ENCODE measurements at places on chromosomes 12 and 14.
A peak's percentile ranks its signal among the peaks of the same experiment; 100 is the strongest.

GRCh38 chr14:75280831-75281653 is 2.4 kb downstream of the FOS start:
- no peak for DNase-seq

- peak; percentile 75 for DNase-seq
These were observed 31.3 kb upstream of the SMUG1 start for GRCh38 chr12:54220092-54220557.

- no peak for DNase-seq
These were observed 909.6 kb downstream of the VRK1 start for GRCh38 chr14:97706819-97707218.

- DNase-seq, result no peak
These were observed 144.3 kb downstream of the MED13L start for GRCh38 chr12:116133149-116133548.

DNA sequence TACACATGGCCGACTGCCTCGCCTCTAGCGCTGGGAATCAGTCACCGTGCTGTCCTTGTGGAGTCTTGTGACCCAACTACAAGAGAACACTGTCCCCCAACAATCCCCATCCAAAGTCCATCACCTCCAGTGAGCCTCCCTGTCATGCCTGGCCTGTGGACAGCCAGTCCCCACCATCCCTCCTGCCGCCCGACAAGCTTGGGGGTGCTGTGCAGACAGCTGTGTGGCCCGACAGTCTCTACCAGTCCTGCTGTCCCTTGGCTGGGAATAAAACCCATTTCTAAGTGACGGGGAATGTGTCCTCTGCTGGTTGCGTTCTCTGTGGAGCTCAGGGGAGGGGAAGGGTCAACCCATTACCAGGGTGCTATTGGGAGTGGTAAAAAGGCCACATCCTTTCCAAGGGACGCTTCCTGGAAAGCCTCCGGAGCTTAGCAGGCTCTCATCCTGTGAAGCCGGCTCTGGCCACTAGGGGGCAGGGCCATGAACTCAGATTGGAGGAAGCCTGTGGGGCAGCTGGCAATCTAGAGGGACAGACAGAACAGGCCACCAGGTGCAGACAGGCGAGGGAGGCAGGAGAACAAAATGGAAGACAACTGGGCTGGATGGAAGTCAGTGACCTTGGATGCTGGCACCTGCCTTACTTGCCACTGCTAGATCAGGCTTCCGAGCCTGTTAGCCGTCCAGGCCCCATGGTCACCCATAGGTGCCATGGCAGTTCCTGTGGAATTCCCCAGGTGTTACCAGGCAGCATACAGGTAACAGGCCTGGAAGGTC is 12.0 kb upstream of the BLTP3B start:
- DNase-seq, result peak; percentile 72
